ENCODE measurements at places on chromosomes 1 and 21.

DNA sequence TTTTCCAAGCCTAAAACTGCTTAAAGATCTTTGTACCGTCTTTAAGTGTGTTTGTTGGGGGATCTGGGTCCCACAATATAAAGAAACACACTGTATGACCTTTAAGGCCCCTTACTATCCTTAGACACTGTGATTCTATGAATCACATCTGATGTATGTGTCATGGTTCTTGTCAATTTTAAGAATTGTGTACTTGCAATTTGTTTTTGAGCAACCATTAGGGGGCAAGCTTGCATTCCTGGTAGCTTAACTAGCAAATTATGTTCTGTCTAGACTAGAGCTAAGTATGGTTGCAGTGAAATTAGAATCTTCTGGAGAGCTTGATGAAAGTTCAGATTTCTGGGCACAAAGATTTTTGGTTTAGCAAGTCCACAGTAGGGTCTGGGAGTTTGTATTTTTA, 219.5 kb downstream of the TPR start:
- no peak for DNase-seq

DNA sequence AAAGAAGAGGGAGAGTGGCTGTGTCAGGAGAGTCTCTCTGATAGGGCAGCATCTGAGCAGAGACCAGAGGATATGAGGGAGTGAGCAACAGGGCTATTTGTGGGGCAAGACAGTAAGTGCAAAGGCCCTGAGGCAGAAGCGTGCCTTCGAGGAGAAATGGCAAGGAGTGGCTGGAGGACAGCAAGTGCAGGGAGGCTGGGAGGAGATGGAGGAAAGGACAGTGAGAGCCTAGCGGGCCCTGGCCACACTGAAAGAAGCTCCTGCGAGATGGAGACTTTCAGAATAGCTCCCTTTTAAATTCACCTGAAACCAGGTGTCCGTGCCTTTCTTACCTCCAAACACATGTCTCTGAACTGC, 25.2 kb downstream of the EXOC8 start:
- no peak for DNase-seq

- DNase-seq: no peak
Measured at GRCh38 chr1:117967477-117967876, 37.9 kb downstream of the WDR3 start.

DNA sequence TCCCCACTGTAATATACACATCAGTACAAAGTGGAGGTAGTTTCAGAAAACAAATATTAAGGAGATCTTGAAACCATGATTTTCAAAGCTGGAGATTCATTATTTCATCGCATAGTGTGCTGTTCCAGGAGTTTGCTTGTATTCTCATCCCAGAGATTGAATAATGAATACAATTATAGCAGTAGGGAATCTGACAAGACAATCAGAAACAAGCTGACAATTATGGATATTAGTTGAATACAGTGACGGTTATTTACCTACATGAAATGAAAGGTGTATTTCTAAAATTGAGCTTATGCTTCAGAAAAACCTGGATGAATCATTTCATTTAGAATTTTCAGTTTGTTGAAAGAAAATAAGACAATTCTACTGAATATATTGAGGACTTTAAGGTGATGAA, 2119.0 kb downstream of the MRPL39 start:
- DNase-seq: no peak

GRCh38 chr21:29430030-29430429, 131.3 kb downstream of the BACH1 start:
- DNase-seq: no peak

- no peak for DNase-seq
Measured at GRCh38 chr1:226738995-226739695, at the start of gene ITPKB. Gene ITPKB, minus strand, starts transcription at chr1:226739282. Its CDS starts 1,824 bp downstream, at chr1:226737458.

Measured in left renal pelvis (tissue), 4 donors.